ENCODE measurements at places on chromosomes 1 and 21.

DNA sequence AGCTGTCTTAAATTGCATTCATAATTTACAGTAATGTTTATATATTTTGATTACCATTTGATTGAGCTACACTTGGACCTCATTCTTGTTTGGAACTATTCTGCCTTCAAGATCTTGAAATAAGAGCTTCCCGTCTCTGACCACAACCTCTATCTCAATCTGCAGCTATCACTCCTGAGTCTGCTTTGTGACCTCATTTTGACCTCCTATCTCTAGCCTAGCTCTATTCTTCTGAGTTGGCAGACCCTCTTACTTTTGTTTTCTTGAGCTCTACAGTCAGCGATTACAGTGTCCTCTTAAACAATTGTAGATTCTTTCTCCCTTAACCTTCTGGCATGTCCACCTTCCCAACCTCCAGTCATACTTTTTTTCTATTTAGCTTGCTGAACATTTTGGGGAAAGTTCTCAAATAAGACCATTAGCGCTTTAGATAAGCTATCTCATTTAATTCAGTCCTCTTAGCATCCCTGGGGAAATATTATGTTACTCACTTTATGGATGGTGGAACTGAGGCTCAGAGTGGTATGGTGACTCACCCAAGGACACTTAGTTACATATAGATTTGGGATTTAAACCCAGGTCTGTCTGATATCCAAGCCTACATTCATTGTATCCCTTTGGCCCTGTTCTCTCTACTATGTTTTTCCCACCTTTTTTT is 19.1 kb downstream of the RPAP2 start:
- ATAC-seq = peak; percentile 80

- ATAC-seq = no peak
Measured at GRCh38 chr1:207659545-207660153, 14.7 kb downstream of the CR1L start.

- no peak for ATAC-seq
Measured at GRCh38 chr1:64699327-64699726, 45.5 kb upstream of the RAVER2 start.

- peak; percentile 89 for ATAC-seq
Measured at GRCh38 chr1:185559684-185560331, 174.4 kb upstream of the HMCN1 start.

- ATAC-seq = no peak
Measured at GRCh38 chr21:41821756-41822431, 55.0 kb upstream of the RIPK4 start.

GRCh38 chr1:28811766-28812668 is at the start of gene OPRD1:
Gene OPRD1 (plus strand): TSS chr1:28812170. CDS start chr1:28812384, 214 bp downstream.
- no peak for ATAC-seq

DNA sequence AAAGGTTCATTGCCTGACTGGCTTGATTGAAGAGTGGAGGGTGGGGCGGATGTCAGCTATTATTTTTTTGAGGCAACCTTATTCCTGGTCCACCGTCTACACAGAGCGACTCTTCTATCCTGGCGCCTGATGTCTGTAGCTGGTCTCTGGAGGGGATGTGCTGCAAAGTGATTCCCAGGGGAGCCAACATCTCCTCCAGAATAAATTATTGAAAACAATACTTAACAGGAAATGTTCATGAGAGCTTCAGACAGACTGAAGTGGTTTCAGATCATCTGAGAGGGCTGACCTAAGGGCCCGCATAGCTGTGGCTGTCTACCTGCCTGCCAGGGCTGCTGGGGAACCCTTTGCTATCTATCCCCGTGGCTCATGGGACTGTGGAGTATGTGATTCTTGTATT is 66.7 kb downstream of the TEX35 start:
- ATAC-seq = no peak

DNA sequence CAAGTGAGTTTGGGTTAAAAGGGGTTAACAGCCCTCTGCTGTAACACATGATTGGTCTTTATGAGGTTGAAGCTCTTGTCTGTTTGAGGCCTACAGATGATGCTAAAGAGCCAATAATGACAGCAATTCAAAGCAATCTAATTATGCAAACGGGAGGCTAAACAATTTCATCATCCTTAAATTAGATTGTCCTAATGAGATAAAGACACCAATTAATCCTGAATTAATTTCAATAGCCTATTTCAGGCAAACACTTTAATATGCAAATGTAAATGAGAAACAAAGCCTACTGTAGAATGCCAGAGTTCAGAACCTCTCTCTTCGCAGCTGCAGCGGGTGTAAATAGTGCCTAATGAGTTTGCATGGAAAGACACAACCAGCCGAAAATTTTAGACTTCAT is 504.7 kb upstream of the PBX1 start:
- ATAC-seq = no peak

GRCh38 chr1:36096500-36097432 is 8.1 kb downstream of the ADPRS start:
- ATAC-seq = no peak

- ATAC-seq = no peak
Measured at GRCh38 chr1:81125672-81126071, 675.1 kb upstream of the ADGRL2 start.

DNA sequence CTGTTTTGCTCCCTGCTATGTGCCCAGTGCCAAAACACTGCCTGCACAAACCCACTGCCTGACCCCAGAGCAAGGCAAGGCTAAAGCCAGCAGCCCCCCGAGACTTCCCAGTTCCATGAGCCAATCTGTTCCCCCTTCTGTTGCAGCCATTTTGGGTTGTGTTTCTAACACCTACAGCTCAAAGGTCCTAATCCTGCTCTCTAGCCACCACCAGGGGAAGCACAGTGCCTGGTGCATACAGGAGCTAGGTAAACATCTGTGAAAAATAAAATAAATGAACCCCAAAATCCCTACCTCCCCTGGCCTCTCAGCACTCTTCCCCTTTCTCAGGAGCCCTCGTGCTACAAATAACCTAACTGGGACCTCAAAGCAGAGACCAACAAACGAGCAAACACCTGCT is 190.2 kb downstream of the MATN1 start:
- no peak for ATAC-seq

DNA sequence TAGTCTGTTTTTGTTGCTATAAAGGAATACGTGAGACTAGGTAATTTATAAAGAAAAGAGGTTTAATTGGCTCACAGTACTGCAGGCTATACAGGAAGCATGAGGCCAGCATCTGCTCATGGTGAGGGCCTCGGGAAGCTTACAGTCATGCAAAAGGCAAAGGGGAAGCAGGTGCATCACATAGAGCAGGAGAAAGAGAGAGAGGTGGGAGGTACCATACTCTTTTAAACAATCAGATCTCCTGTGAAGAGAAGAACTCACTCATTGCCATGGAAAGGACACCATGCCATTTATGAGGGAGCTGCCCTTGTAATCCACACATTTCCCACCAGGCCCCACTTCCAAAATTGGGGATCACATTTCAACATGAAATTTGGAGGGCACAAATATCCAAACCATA is 12.7 kb downstream of the PPP1R12B start:
- ATAC-seq = no peak

- no peak for ATAC-seq
Measured at GRCh38 chr1:82062206-82062605, 261.5 kb downstream of the ADGRL2 start.

GRCh38 chr1:67952071-67952470 is 98.4 kb downstream of the DIRAS3 start:
- no peak for ATAC-seq

GRCh38 chr1:156933136-156933535 is 12.7 kb downstream of the LRRC71 start:
- no peak for ATAC-seq

- no peak for ATAC-seq
Measured at GRCh38 chr1:32877211-32878110, 6.7 kb upstream of the FNDC5 start.

DNA sequence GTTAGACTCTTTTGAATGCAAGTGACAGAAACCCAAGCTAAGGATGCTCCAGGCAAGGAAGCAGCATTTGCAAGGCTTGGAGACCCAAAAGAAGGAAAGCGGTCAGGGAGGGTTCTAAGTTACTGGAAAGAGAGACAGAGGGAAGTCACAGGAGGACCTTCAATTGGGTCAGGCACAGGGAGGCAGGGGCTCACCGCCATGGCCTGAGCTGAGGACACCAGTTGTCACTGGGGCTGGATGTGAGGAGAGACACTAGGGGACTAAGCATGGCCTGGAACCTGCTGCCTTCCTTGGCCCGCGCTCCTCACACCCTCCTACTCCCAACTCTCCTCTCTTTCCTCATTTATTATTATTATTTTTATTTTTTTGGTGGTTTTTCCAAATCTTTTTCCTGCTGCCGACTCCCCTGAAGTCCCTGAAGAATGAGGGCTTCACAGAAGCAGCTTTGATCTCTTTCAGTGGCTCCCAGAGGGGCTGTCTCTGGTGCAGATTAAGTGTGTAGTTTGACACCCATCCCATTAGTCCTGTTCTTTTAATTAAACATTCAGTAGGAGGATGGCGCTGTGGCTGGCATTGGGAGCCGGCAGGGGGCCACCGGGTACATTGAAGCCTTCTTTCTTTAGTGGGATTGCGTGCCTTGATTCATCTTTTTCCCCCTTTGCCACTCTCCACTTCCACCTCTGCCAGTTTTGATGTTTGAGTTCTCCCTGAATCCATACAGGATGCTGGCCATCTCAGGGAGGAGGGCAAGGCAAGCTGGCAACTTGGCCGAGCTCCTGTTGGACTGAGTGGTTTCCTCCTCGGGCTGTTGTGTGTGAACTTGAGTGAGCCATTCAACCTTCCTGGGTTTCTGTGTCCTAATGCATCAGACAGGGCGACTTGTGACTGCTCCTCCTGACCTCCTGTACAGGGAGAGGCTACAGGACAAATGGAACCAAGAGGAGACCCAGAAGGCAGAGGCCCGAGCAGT is 59.3 kb downstream of the MDM4 start:
- ATAC-seq = no peak

- ATAC-seq = no peak
Measured at GRCh38 chr1:86573763-86574484, 27.0 kb downstream of the CLCA4 start.

DNA sequence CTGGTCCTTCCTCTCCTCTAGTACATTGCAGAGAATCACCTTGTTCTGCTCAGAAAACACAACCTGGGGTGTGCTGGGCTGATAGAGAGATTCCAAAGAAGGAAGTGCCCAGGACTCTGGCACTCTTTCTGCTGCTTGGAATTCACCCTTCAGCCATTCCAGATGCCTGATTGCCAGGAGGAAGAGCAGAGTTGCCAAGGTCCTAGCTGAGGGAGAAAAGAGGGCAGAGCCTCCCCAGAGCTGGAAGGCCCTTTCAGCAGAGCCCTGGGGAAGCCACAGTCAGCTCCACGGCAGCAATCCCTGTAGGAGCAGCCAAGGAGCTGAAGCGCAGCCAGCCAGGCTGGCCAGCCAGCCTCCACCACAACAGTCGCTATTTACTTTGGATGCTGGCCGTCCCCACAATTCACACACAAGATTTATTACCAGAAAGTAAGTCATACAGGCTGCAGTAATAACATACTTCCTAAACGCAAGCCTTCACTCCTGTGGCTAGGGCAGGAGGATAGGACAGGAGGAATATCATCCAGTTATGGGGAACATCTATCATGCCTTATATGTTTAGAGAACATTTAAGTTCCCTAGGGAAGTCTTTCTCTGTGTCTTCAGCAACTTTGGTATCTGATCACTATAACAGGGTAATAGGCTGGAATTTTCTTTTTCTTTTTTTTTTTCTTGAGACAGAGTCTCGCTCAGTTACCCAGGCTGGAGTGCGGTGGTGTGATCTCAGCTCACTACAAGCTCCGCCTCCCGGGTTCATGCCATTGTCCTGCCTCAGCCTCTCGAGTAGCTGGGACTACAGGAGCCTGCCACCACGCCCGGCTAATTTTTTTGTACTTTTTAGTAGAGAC is 36.6 kb upstream of the SLC44A3 start:
- ATAC-seq = no peak

- ATAC-seq = no peak
Measured at GRCh38 chr1:224781800-224782199, 147.7 kb upstream of the DNAH14 start.

DNA sequence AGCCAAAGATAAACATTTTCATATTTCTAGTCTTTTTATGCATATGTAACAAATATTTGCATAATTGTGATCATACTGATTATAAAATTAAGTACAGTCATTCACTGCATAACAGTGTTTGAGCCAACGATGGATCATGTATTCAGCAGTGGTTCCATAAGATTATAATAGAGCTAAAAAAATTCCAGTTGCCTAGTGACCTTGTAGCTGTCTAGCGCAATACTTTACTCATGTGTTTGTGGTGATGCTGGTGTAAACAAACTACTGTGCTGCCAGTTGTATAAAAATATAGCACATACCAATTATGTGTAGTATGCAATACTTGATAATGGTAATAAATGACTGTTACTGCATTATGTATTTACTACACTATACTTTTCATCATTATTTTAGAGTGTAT is 2.1 kb upstream of the S100A10 start:
- ATAC-seq = no peak

- no peak for ATAC-seq
Measured at GRCh38 chr1:53524428-53525375, 65.5 kb downstream of the DMRTB1 start.

GRCh38 chr1:89261926-89262515 is 10.6 kb downstream of the GBP5 start:
- ATAC-seq = no peak

DNA sequence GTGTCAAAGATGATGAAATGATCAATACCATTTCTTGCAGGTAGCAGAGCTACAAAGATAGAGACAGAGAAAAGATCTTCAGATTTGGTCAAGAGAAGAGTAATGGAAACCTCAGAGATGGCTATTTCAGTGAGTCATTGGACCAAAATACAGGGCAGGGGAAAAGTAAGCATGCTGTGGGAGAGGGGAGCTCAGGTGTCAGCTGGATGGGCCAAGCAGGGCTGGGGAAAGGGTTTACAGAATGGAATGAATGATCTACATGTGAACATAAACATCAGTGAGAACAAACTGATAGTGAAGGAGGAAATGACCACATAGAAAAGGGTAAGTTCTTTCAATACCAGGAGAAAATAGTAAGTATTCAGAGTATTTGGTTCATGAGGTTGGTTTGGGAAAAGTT is 61.4 kb upstream of the CNN3 start:
- ATAC-seq = no peak

- peak; percentile 95 for ATAC-seq
Measured at GRCh38 chr21:17709266-17709611, 96.5 kb upstream of the BTG3 start.

GRCh38 chr1:43454270-43455011 is 710 bp upstream of the HYI start:
- peak; percentile 83 for ATAC-seq

- ATAC-seq = peak; percentile 68
Measured at GRCh38 chr1:25810341-25811299, 9.1 kb upstream of the MTFR1L start.

DNA sequence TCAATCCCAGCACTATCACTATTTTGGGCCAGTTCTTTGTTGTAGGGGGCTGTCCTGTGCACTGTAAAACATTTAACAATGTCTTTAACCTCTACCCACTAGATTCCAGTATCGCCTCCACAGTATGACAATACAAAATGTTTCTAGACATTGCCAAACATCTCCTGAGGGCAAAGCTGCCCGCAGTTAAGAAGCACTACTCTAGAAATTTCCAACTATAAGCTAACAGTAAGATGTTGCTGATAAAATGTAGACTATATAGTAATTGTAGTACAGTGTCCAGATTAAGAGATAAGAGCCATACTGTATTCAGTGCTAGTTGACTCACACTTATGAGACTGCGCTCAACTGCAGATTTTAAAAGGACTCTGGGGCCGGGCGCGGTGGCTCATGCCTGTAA is 5.0 kb downstream of the MTF1 start:
- no peak for ATAC-seq

Measured in activated CD4-positive, CD25-positive, alpha-beta regulatory T cell treated with anti-CD3 and anti-CD28 coated beads, Interleukin-2, amount 50 U/mL, for 24 hours (primary cell).